ENCODE measurements at places on chromosomes 13 and 19.

DNA sequence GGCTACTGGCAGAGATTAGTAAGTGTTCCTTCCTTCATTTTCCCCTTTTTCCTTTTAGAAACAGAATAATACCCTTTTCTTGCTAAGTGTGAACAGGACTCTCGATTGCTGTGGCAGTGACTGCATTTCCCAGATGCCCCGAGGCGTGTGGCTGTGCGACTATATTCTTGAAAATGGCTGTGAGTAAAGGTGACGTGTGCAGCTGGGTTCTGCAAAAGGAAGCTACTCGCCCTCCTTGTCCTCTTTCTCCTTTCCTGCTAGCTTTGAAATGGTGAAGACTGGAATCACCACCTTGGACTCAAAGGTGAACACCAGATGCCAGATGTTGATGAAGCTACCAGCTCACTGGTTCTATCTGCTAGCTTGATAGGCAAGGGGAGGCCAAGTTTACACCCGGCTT is 121.4 kb downstream of the MIPEP start:
- no peak overlapping the region for H3K27ac ChIP-seq
- H3K4me1 ChIP-seq: peaks cover 20% of the 10 kb centered on the region
- no peak overlapping the region for H3K4me3 ChIP-seq
- no peaks in the 10 kb centered on the region for H3K27me3 ChIP-seq
- DNase-seq: peak; percentile 67
- H3K36me3 ChIP-seq: no peaks in the 10 kb centered on the region

DNA sequence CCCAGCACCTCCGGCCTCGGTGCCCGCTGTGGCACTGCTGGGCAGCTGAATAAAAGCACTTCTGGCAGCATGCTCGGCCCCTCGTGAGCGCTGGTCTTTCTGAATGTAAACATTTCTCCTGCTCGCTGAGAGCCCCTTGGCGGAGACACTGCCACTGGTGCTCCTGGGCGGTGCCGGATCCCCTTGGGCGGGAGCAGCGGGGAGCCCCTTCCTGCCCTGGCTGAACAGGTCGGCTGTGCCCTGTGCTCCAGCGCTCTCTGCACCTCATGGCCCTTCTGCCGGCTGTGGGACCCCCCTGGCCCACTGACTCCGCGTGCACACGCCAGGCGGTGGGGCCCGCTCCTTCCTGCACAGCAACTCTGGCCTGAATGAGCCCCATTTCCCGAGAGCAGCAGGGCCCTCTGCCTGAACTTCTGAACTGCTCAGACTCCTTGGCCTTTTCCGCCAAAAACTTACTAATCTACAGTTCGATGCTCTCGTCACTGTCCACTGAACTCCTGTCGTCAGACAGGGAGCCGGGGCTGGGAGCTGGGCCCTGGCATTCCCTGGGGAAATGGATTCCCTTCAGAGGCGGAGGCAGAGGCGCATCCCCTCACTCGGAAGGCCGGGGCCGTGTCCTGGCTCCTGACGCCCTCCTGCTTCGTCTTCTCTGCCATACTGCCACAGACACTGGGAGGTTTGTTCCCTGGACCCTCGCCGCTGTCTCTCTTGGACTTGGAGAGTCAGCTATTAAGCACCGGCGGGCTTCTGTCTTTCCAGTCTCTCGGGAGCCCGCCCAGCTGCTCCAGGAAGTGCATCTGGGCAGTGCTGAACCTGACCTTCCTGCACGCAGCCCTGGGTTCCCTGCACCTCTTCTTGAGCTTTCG is 14.2 kb downstream of the RB1 start:
- H3K27me3 ChIP-seq: no peaks in the 10 kb centered on the region
- DNase-seq: no peak
- no peaks in the 10 kb centered on the region for H3K4me1 ChIP-seq
- peaks cover 6% of the 10 kb centered on the region for H3K36me3 ChIP-seq

GRCh38 chr13:36193151-36193855 is 21.1 kb downstream of the SOHLH2 start:
- H3K36me3 ChIP-seq: no peaks in the 10 kb centered on the region
- H3K27ac ChIP-seq: no peak overlapping the region
- H3K4me3 ChIP-seq: no peak overlapping the region
- H3K27me3 ChIP-seq: no peaks in the 10 kb centered on the region

DNA sequence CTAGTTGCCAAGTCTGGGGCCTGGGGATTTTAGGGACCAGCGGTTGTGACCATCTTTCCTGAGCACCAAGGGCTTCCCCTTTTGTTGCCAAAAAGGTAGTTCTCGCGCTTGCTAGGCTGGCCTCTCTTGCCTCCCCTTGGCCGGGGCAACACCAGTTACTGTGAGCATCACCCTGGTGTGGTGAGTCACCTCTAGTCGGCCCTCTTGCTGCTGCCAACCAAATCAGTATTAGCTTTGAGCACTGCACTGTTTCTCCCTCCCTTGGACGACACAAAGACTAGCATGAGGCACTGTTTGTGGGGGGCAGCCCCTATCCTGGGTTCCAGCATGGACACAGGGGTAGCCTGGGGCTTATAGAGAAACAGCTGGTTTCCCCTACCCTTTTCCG is 6.9 kb downstream of the SYDE1 start:
- DNase-seq: no peak
- H3K27ac ChIP-seq: no peak overlapping the region
- no peaks in the 10 kb centered on the region for H3K27me3 ChIP-seq
- H3K36me3 ChIP-seq: peaks cover 97% of the 10 kb centered on the region
- no peak overlapping the region for H3K4me3 ChIP-seq
- peaks cover 6% of the 10 kb centered on the region for H3K4me1 ChIP-seq

- no peak overlapping the region for H3K4me3 ChIP-seq
- no peaks in the 10 kb centered on the region for H3K27me3 ChIP-seq
- H3K36me3 ChIP-seq: peaks cover 23% of the 10 kb centered on the region
- no peaks in the 10 kb centered on the region for H3K4me1 ChIP-seq
Observed at GRCh38 chr19:34402074-34402600, 2.1 kb upstream of the PDCD2L start.

DNA sequence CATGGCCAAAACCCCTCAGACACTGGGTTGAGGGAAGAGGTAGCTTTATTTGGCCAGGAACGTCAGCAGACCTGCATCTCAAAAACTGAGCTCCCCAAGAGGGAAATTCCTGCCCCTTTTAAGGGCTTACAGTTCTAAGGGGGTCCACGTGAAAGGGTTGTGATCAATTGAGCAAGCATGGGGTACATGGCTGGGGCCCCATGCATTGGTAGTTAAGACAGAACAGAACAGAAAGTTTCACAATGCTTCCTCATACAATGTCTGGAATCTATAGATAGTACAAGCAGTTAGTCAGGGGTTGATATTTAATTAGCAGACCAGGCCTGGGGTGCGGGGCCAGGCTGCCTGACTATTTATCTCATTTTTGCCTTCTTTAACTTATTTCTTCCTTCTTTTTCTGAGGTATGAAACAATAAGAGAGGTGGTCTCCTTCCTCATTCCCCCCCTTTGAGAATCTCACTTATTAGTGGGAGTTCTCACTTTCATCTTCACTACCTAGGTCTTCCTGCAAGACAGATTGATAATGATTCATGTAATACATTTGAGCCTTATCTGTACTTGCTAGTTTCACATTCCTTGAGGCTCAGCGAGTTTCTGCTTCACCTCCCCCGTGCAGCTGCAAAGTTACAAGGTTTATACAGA is 84.8 kb downstream of the SLC25A15 start:
- DNase-seq: peak; percentile 12
- H3K4me3 ChIP-seq: no peak overlapping the region

GRCh38 chr19:44752816-44753625 is 4.5 kb downstream of the BCL3 start:
- H3K36me3 ChIP-seq: no peaks in the 10 kb centered on the region
- H3K27ac ChIP-seq: no peak overlapping the region
- H3K4me1 ChIP-seq: peaks cover 21% of the 10 kb centered on the region
- peaks cover 26% of the 10 kb centered on the region for H3K27me3 ChIP-seq

- no peaks in the 10 kb centered on the region for H3K36me3 ChIP-seq
- H3K27me3 ChIP-seq: peaks cover 78% of the 10 kb centered on the region
- no peak for DNase-seq
- H3K4me3 ChIP-seq: no peak overlapping the region
- H3K27ac ChIP-seq: no peak overlapping the region
Observed at GRCh38 chr13:99973163-99973807, 1.7 kb upstream of the ZIC5 start.

GRCh38 chr13:80591976-80592740 is 251.2 kb upstream of the SPRY2 start:
- no peaks in the 10 kb centered on the region for H3K4me1 ChIP-seq
- no peak for DNase-seq
- H3K36me3 ChIP-seq: no peaks in the 10 kb centered on the region
- H3K27ac ChIP-seq: no peak overlapping the region
- H3K4me3 ChIP-seq: no peak overlapping the region
- no peaks in the 10 kb centered on the region for H3K27me3 ChIP-seq

- no peaks in the 10 kb centered on the region for H3K4me1 ChIP-seq
- H3K4me3 ChIP-seq: no peak overlapping the region
- no peak for DNase-seq
- H3K27ac ChIP-seq: no peak overlapping the region
- H3K27me3 ChIP-seq: no peaks in the 10 kb centered on the region
Observed at GRCh38 chr13:27696731-27697130, 75.0 kb downstream of the POLR1D start.

DNA sequence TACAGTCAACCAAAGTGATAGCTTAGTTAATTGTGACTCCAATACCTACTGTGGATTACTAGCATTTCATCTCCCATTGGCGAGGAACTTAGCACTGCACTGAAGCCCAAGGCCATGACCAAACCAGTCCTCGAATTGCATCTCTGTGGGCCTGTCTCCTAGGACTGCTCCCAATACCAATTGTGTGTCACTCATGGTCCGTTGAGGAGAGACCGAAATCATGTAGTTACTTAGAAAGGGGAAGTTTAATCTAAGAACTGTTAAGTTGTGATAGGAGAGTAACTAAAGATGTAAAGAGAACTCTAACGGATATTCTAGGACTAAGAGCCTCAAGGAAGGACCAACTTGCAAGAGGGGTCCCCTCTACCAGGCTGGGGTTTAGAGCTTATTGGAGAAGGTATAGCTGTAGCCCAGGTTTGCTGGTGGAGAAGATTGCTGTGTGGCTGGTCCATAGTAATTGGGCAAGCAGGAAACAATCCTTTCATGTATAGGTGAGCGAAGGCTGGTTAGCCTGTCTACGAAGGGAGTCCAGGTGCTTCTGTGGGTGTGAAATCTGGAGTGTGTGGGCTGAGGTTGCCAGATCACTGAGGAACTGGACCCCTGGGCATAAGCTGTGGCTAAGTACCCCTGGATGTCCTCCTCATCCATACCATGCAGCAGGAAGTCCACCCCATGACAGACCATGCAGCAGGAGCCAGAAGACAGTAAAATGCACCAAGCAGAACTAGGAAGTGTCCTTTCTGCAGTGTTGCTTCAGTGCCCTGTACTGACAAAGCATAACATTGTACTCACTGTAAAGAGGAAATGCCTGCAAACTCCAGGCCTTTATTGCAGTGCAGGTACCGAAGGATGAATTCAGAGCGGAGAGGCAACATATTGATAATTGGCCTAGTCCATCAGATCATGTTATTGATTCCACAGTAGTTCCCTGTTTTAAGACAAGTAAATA is 30.8 kb downstream of the DNAJC3 start:
- H3K4me3 ChIP-seq: no peak overlapping the region
- no peak for DNase-seq
- H3K4me1 ChIP-seq: peaks cover 9% of the 10 kb centered on the region
- no peak overlapping the region for H3K27ac ChIP-seq
- no peaks in the 10 kb centered on the region for H3K27me3 ChIP-seq

- peaks cover 19% of the 10 kb centered on the region for H3K4me1 ChIP-seq
- H3K36me3 ChIP-seq: no peaks in the 10 kb centered on the region
- no peak overlapping the region for H3K27ac ChIP-seq
- H3K27me3 ChIP-seq: no peaks in the 10 kb centered on the region
Observed at GRCh38 chr13:97214921-97215320, 7.2 kb upstream of the MBNL2 start.

DNA sequence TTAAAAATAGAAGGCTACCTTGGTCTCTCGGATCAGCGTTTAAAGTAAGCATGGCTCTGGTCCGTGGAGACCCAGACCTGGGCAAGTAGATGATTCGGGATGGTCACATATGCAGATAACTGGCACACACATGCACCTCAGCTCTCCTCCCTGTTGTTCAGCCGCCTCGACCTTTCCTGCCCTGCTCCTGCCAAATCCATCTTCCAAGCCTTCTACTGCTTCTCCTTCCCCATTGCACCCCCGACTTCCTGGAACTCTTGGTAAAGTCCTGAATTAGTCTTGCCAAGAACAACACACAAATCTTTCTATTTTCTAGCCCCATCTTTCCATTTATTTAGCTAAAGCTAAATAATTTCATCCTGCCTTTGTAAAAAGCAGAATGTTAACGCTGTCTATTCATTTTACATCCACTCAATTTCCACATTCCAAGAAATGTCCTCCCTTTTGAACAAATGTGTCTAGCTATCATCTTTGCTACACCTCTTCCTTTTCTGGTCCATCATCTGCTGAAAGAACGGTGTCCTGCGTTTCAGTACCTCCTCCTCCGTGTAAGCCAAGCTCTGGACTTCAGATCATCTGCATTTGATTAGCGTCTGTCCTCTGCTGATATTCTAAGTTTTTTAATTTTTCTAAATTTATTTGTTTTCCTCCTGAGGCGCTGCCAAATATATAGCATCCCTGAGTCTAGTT is 92.5 kb downstream of the ZIC5 start:
- H3K27me3 ChIP-seq: no peaks in the 10 kb centered on the region
- no peak for DNase-seq
- H3K27ac ChIP-seq: no peak overlapping the region
- H3K36me3 ChIP-seq: no peaks in the 10 kb centered on the region

DNA sequence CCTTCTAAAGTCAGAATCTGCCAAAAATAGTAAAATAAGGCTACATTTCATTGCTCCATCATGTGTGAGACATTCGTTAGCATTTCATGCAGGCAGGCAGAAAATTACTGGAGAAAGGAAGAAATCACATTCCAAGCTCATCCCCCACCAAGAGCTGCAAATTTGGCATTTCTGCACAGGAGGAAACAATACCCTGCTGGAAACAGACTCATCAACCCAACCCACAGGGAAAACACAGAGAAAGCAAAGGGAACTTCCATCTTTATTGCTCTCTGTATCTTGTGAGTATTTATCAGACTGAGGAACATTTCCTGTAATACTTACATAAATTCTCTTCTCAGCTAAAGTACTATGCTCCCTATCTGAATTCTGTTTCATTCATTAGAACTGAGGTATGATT is 95.7 kb downstream of the KCTD12 start:
- no peak for DNase-seq
- no peaks in the 10 kb centered on the region for H3K36me3 ChIP-seq
- H3K4me1 ChIP-seq: peaks cover 2% of the 10 kb centered on the region
- no peak overlapping the region for H3K27ac ChIP-seq
- H3K27me3 ChIP-seq: no peaks in the 10 kb centered on the region

- peaks cover 6% of the 10 kb centered on the region for H3K4me1 ChIP-seq
- no peak overlapping the region for H3K4me3 ChIP-seq
- H3K36me3 ChIP-seq: peaks cover 48% of the 10 kb centered on the region
- DNase-seq: no peak
- no peak overlapping the region for H3K27ac ChIP-seq
Observed at GRCh38 chr13:46698014-46698413, 98.9 kb downstream of the ESD start.

GRCh38 chr13:24694907-24695306 is 14.7 kb downstream of the ATP12A start:
- no peak overlapping the region for H3K27ac ChIP-seq
- no peak overlapping the region for H3K4me3 ChIP-seq
- H3K4me1 ChIP-seq: peaks cover 6% of the 10 kb centered on the region
- H3K36me3 ChIP-seq: no peaks in the 10 kb centered on the region

Data from trophoblast cell (in vitro differentiated cells and primary cell).